Stimulated activated CD8-positive, alpha-beta memory T cell treated with anti-CD3 and anti-CD28 coated beads, Interleukin-12 subunit alpha, Interleukin-12 subunit beta, amount 100 ng/mL, for 4 hours (primary cell): ENCODE measurements at places on chromosomes 6 and 20.

- DNase-seq = no peak
These were observed 248.0 kb upstream of the RREB1 start for GRCh38 chr6:6859722-6860121.

DNA sequence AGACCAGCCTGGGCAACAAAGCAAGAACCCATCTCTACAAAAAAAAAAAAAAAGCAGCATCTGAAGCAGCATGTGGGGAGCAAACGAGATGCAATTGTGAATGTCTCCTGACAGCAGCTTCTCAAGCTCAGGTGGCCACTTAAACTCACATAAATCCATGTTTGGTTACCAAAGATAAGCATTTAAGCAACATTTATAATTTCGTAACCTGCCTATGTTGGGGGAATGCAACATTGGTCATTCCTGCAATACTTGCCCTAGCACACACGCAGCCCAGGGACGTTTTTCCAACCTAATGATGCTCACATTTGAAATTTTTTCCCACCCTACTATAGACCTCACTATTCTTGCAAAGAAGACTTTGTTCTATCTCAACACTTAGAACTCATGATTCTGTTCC lies 113.3 kb downstream of the ZFP64 start:
- no peak for DNase-seq

GRCh38 chr6:139612135-139612465 lies 237.7 kb upstream of the CITED2 start:
- no peak for DNase-seq

DNA sequence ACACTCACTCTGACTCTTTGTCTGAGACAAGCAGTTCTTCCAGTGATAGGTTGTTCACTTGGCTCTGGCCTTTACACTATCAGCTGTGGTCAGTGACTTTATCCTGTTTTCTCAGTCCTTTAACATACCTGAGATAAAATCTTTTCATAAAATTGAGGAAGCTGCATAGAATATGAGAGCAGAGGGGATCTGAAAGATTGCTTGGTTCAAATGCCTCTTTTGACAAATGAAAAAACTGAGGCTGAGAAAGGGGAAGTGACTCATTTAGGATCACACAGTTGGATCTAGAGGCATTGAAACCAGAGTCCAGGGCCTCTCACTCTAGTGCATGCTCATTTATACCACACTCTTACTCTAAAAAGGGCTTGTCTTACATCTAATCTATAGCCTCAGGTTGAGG lies 277.0 kb upstream of the TBX18 start:
- DNase-seq = no peak

- DNase-seq = no peak
These were observed 293.0 kb upstream of the PRDM1 start for GRCh38 chr6:105793130-105793529.

GRCh38 chr6:169045486-169045885 lies 208.2 kb downstream of the THBS2 start:
- DNase-seq = no peak
